Colonic mucosa (tissue), 4 donors: ENCODE measurements at places on chromosomes 12 and 14. TPM values are rescaled to one million over a fixed set of nuclear protein-coding genes. Genes with fewer than 3 reads are reported as not detected.

CFAP73 gene
- not detected for total RNA-seq

CLEC9A gene
- not detected for total RNA-seq

HRK gene
- total RNA-seq = 0.52 TPM

CCDC198 gene
- not detected for total RNA-seq

TPCN1 gene
- 85.6 TPM for total RNA-seq

MYF6 gene
- not detected for total RNA-seq

ACOT6 gene
- not detected for total RNA-seq

DBX2 gene
- total RNA-seq = not detected

MSRB3 gene
- total RNA-seq = 3.5 TPM

CLEC1A gene
- 1.8 TPM for total RNA-seq

POTEM gene
- total RNA-seq = not detected

CD27 gene
- 2.4 TPM for total RNA-seq

PPP1R36 gene
- 5.0 TPM for total RNA-seq

GPRC5D gene
- 0.27 TPM for total RNA-seq

- no peak for DNase-seq
Observed at GRCh38 chr12:11962860-11963259, 107.9 kb upstream of the BCL2L14 start.

GRCh38 chr12:96190413-96191108 lies 3.6 kb upstream of the ELK3 start:
- DNase-seq = no peak

GRCh38 chr12:29374913-29375312 lies 6.1 kb downstream of the ERGIC2 start:
- DNase-seq = no peak

DNA sequence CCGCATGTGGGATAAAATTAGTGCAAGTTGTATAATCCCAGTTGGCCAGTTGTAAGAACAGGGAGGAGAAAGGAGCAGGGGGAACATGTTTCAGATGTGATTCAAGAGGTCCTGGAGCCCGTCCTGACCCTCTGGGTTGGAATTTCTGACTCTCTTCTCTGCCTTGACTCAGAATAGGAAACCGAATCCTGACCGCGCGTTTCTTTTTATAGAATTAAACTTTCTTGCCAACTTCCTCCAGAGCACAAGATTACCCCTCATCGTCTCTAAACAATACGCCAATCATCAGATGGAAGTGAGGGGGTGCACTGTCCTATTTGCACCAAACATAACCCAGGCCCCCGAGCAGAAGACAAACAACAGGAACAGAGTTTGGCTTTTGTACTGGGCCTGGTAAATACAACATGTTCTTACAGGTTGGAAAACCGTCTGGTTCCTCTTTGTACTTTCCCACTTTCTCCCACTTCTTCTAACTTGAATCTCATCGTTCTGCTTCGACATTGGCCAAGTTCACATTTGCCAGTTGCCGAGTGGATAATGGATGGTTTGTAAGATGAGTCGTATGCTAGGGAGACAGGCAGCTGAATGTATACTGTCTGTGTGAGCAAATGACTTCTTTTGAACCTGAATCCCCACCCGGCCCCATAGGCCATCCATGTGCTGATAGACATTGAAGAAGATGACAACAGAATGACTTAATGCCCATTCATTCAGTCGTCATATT lies 42.6 kb upstream of the MED13L start:
- DNase-seq = peak; percentile 41

GRCh38 chr12:59636945-59637691 lies 41.3 kb downstream of the SLC16A7 start:
- DNase-seq = no peak

DNA sequence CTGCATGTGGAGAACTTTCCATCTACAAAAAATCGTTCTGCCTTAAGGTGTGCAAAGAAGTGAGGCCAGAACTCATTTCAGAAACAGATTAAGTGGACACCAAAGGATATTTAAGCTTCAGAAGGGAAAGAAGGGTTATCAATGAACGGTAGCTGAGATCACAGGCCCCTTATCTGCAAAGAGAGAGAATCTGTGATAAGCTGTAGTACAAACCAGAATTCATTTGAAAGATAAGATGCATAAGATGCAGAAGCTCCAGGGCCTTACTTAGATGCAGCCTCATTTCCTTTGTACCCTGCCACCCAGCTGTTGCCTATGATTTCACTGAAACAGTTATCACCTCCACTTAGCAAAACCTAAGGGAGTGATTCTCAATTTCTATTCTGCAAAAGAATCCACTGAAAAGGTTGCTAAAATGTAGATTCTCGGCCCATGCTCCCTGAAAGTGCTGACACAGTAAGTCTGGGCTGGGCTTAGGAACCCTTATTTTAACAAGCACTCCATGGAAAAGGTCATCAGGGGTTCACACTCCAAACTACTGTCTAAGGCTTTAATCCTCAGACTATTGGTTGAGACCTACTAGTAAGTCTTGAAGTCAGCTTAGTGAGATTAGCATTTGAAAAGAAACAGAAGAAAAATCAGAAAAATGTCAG lies 64.8 kb downstream of the HELB start:
- DNase-seq = no peak

DNA sequence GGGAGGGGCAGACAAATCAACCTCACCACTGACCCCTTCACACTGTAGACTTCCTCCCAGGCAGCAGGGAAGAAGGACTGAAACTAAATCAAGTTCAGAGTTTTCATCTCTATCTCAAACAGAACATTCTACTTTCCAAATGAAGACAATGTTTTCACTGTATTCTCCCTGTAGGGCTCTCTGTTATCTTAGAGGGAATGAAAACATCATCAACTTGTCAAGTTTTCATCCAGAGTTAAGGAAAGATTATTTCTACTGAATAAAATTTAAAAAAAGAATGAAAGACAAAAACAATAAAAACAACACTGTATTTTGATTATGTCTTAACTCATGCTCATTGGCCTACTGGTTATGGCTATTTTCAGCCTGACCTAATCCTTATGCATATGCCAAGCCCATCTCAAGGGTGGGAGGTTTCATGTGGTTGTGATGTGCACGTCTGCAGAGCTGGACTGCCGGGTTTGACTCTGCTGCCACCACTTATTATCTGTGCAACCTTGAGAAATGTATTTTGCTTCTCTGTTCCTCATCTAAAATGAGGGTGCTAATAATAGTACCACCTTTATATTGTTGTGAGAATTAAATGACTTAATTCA lies 152.0 kb upstream of the AVPR1A start:
- DNase-seq = no peak

GRCh38 chr12:52173526-52173925 lies 18.3 kb downstream of the KRT80 start:
- DNase-seq = no peak

DNA sequence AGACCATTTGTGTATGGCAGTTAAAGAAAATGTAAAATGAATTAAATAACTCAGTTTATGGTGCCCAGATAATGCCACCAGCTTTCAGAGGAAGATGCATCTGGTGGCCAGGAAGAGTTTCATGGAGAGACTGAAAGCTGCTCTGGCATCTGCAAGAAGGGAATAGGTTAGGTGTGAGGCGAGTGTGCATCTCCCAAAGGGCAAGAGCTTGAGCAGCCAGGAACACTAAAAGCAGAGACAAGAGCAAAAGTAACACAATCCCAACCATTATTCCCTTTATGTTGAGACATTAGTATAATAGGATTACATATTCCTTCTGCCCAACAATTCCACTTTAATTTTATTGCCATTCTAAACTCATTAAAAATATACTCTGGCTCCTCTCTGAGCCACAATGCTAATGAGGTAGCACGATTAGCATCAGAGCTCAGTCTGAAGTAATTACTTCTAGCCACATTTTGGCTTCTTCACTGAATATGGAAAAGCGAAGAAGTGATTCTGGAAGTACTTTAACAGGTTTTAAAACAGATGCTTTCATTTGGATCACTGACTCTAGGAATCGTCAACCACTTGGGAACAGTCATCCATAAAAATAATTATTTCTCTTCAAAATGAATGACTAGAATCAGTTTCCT lies 309.4 kb upstream of the TMTC1 start:
- no peak for DNase-seq

DNA sequence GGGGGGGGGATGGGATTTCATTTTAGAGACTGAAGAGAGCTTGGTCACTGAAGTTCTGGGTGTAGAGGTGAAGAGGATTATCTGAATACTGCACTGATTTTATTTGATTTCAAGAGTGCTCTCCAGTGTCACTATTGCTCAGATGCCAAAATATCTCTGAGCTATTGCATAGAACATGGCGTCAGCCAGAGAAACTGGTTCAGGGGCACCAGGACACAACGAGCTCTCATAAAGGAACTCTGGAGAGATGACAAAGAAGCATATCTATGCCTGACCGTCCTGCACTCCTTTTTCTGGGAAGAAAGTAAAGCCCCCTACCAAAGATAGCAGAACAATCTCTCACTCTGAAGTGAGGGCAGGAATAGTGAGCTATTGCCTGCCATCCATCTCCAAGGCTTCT lies 2.0 kb downstream of the SLC7A8 start:
- DNase-seq = no peak

DNA sequence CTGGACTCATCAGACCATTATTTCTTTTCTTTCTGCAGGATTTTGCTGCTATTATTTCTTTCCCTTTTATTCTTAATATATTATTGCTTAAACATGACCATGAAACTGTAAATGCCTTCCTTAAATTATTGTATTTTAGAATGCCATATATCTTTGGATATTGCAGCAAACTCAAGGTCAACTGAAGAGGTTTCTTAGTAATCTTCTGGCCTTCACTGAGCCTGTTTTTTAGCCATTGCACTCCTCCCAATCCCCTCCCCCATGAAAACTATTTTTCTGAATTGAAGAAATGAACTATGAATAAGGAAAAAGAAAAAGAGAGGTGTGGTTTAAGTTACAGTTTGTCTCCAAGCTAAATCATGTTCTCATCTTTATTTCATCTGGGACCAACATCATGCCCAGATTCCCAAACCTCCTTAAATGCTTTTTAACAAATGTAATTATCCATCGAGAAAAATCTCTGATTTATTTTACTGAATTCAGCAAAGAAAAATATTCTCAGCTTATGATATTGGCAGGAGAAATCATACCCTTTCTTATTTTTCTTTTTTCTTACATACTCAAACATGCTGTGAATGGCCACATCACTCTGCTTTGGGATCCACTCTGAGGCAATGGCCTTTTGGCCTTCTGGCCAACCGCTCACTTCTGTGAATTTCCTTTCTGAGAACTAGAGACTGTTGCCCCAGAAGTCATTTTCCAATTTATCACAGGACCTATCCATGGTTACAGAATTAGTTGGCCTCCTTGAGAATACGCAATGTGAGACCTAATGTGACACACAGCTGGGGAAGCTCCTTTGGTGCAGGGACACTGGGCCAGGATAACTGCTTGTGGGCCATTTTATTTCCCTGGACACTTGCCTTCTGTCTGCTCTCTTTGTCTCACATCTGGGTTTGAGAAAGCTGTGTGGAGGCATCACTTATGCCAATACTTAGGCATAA lies 50.9 kb downstream of the IGF1 start:
- DNase-seq = no peak

- DNase-seq = no peak
Observed at GRCh38 chr12:76024942-76025600, 6.5 kb downstream of the PHLDA1 start.

- DNase-seq = no peak
Observed at GRCh38 chr14:72120315-72120714, 188.1 kb downstream of the RGS6 start.

- DNase-seq = no peak
Observed at GRCh38 chr12:24360057-24360456, 410.6 kb upstream of the SOX5 start.

DNA sequence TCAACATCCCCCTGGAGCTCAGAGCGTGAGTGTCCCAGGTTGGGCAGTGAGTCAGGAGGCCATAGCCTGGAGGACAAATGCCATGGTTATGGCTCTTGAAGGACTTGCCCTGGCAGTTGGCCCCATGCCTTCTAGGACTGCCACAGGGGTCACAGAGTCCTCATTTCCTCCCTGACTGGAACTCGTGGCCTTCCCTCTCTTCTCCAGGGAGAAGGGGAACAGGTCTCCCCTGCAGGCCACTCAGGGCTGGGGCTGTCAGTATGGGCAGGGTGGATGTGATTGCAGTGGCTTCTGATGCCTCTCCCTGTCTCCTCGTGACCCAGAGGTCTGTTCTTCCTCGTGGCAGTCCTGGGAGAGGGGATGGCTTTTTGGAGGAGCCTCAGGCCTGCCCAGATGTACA lies 70.7 kb downstream of the ADCK1 start:
- no peak for DNase-seq

DNA sequence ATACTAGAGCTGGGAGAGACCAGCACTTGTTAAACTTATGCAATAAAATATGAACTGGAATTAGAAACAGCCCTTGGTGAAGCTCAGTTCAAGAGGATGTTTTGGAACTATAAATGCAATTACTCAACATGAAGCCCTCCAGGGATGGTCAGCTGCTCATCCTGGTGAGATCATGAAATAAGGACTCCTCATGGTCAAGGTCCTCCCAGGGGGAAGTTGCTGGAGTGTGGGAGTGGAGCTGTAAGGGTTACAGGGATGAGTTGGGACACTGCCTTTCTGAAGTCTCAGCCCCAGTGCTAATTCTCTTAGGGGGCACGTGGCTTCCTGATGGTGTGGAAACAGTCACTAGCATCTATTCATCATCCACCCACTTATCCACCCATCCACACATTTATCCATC lies 301.7 kb upstream of the SFSWAP start:
- no peak for DNase-seq

DNA sequence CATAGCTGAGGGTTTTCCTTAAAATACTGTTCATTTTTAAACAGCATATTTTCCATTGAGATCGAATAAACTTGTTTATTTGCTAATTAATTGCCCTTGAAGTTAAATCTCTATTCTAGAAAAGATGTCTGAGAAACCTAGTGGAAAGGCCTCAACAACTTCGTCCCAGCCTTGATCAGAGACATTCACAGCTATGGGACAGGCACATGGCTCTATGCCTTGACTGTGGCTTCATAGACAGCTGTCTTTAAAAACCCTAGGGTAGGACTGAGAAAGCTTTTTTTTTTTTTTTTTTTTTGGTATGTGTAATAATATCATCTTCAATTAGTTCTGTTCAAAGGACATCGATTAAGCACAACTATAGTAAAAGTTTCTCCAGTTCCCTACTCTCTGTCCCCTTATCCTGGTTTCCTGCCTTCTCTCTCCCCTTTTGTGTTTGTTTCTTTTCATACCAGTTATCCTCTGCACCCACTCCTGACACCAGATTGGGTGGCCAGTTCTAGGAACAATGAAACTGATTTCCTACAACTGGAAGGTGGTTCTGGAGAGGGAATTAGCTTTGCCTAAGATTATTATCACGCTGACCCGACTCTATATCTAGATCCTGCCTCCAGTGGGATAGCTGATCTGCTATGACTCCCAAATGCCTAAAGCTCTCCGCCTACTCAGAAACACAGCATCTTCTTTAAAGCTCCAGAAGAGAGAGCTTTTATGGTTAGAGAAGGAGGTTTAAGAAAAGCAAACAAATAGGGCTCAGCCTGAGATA lies 20.3 kb downstream of the SOCS2 start:
- no peak for DNase-seq

GRCh38 chr14:51554953-51555352 lies 96.8 kb upstream of the FRMD6 start:
- no peak for DNase-seq

DNA sequence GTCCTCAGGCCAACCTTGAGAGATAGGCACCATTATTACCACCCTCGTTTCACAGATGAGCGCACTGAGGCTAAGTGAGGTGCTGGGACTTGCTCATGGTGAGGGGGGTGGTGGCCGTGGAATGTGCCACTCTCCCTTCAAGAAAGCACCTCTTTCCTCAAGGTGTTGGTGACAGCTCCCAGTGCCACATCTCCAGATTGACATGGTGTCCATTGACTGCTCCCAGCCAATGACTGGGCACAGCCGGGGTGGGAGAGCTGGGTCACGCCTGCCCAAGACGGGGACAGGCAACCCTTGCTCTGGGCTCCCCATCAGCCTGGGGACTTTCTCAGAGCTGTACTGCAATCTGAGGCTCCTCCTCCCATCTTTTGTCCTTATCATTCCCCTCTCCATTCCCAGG lies 21.0 kb upstream of the MYL2 start:
- DNase-seq = no peak

GRCh38 chr12:3065300-3065699 lies 11.9 kb upstream of the TSPAN9 start:
- no peak for DNase-seq
